ENCODE measurements at places on chromosomes 11 and 22.

GRCh38 chr22:38607680-38608079 lies 37.7 kb upstream of the DMC1 start:
- no peak for DNase-seq

- DNase-seq, result no peak
Measured at GRCh38 chr11:122983438-122984185, 2.0 kb upstream of the BSX start.

DNA sequence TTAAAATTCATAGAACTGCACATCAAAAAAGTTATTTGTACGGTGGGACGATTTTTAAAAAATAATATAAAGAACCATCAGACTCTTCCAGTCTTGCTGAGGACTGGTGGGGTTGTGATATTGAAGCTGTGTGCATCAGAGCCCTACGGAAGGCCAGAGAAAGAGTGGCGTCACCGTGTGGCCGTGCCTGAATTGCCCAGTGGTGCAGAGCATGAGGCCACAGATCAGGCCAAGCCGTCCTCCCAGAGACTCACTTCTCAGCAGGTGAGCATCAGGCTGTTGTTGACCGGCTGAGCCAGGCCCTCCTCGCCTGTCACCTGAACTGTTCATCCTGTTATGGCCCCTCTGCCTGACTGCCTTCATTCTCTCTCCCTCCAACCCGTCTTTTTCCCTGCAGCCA lies 1013.9 kb downstream of the TBC1D22A start:
- no peak for DNase-seq

DNA sequence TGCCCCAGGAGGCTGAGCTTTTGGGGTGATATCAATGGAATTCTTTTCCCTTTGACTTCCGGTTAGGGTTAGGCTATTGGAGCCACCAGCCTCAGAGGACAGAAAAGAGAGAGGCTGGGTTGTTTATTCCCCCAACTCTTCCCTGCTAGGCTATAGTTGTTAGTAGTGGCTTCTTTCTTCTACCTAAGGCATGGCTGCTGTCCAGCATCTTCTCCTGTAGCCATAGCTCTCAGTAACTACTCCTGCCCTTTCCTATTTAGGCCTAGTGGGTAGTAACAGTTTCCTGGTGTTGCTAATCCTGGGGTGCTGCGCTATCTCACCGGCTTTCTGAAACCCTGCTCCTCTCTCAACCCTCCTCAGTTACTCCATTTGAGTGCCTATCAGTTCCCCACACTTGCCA lies 184.9 kb downstream of the TENM4 start:
- DNase-seq, result no peak

GRCh38 chr22:43272869-43273318 lies 70.3 kb downstream of the SCUBE1 start:
- DNase-seq, result peak; percentile 41

GRCh38 chr11:79610678-79611077 lies 169.8 kb upstream of the TENM4 start:
- DNase-seq, result no peak

DNA sequence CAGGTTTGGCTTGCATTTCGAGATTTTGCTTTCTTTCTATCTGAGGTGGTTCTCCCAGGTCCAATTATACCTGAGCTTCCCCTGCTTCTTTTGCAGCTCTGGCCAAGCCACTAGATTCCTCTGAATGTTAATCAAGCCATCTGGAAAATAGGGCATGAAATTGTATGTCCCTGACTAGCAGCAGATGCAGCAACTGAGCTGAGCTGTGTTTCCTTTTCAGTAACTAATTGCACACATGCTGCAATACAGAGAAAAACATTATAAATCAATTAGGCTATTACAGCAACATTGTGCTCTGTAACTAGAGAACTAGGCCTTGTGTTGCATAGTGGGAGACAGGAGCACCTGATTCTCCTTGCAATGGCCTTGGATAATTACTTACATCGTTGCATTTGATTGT lies 408.3 kb downstream of the ETS1 start:
- DNase-seq, result no peak

GRCh38 chr11:126156814-126157213 lies 54.6 kb downstream of the RPUSD4 start:
- no peak for DNase-seq

DNA sequence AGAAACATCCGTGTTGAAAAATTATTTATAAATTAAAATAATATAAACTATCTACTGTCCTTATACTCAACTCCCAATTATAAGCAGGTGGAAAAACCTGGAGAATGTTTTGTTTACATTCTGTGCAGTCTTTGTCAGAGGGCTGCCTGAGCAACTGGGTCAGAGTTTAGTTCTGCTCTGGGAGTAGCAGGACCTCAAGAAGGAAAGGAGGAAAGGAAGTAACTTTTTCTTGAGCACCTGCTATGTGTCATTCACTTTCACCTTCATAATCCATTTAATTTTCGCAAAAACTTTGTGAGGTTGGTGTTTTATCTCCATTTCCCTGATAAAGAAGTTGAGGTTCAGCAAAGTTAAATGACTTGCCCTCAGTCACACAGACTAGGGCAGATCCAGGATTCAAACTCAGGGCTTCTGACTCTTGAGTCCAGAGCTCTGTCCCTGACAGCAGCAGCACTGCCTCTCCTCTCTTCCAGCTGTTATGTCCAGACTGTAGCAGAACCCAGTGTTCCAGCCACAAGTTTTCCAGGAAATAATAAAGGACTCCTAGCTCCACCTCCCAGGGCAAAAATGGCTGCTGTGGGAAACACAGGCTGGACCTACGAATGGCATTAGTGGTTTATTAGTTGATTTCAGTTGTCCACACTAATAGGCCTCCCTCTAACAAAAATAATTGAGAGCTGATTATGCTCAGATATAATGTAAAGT lies 6.4 kb downstream of the CD3E start:
- no peak for DNase-seq

DNA sequence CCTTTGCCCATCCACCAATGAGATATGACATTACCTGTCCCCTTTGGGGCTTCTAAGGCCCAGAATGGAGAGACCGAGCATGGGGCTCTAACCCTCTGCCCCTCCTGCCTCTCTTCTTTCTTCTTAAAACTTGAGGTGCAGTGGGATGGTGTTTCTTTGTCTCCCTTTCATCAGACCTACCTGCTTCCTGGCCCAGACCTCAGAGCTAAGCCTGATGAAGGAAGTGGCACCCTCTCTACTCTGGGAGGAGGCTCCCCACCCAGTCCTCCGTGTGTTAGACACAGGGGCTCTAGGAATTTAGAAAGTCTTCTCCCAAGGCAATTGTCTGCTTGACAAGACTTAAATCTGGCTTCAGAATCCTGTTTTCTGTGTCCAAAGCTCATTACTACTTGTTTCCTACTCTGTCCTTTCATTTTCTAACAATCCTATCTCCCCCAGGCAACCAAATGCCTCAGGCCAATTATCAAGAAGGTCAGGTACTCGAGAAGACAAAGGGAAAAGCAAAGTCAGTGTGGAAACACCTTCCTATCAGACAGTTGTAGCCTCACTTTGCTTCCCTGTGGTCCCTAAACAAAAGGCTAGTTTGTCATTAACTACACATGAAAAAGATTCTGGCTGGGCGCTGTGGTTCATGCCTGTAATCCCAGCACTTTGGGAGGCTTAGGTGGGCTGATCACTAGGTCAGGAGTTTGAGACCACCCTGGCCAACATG lies 20.3 kb upstream of the PARVA start:
- DNase-seq, result no peak

GRCh38 chr11:91932151-91932821 lies 292.3 kb upstream of the FAT3 start:
- no peak for DNase-seq

DNA sequence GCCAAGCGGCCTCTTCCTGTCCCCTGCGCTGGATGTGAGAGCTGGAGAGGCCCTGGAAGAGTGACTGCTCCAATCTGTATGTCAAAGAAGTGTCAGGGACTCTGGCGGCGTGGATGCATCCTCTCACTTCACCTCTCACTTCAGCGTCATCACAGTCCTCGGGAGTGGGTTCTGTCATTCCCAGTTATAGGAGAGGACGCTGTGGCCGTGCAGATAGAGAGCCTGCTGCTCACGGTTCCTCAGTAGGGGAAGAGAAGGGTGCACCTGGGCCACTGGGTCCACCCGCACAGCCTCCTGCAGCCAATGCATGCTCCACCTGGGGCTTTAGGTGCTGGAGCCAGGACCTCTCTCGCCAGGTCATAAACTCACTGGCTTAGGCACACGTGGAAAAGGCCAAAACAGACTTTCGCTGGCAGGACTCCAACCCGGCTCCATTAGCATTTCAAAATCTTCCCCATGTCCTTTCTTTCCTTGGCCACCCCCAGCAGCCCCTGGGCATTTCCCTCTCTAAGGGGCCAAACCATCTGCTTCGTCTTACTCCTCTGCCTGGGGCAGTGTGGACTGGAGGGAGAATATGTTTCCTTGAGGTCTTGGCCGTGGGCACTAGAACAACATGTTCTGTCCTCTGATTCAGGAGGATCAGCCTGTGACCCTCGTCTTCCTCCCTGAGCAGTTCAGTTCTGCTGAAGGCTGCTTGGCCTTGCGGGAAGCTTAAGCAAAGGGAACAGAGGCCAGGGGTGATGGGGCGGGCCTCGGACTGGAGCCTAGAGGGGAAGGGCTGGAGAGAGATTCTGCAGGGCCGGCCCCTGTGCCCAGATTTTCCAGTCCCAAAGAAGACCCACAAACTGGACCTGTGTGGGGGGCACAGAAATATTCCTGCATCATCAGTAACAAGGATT lies 57.8 kb downstream of the ST14 start:
- no peak for DNase-seq

DNA sequence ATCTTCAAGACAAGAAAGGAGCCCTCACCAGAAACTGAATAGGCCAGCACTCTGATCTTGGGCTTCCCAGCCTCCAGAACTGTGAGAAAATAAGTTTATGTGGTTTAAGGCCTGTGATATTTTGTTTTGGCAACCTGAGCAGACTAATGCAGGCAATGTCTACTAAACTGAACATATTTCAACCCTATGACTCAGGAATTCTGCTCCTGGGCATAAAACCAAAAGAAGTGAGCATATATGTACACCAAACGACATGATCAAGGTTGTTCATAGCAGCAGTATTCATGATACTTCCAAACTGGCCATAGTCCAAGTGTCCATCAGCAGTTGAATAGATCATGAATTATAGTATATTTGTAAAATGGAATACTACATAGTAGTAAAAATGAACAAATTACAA lies 29.0 kb downstream of the CSNK2A3 start:
- DNase-seq, result no peak

DNA sequence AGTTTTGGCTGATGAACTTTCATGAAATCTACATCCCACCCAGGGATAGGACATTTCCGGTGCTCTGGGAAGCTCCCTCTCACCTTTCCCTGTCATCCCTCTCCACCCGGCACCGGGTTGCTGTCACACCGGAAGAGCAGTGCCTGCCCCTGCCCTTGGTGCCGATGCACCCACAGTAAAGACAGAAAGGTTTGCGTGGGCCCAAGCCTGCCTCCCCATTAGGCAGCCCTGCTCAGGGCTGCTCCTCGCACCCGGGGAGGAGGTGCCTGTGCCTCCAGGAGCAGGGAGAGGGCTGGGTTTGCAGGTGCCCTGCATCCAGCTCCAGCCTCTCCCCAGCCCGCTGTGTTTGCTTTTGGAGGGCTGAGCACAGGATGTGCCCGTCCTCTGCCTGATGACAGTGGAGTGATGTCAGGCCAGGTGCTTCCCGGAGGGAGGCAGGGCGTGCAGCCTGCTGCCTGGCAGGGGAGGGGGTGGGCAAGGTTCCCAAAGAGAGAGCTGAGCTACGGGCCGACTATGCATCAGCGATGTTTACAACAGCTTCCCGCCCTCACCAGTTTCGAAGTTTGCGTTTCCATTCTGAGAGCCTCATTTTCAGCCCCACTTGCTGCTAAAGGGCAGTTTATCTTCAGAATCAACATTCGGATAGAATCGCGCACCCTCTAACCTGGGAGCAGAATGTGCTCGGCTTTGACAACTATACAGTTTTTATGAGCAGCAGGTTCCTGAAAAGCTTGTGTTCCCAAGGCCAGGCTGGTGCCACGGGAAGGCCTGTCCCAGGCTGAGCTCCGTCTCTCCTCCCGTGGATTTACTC lies 83.2 kb upstream of the CLDN5 start:
- DNase-seq, result no peak

DNA sequence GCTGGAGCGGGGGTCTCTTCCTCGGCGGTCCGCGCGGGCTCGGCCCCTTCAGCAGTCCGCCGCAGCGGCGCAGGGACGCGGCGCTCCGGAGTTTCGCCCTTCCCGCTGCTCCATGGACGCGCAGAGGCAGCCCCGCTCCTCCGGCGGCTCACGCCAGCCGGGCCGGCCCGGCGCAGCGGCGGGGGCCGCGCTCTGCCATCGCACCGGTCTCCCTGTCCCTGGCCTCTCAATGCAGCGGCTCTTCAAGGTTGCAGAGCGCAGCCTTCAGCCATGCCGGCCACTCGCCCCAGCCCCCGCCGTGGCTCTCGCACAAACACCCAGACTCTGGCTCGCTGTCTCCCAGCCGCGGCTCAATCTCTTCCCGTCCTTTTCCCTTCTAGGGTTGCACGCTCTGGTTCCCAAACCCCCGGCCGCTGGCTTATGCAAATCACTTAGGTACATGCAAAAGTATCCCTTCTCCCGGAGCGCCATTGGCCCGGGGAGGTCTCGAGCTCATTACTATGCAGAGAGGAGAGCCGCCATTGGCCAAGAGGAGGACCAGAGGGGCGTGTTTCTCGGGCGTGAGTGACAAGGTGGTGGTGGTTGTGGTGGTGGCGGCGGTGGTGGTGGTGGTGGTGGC lies at the start of gene LGR4:
Gene LGR4 (minus strand): TSS at position 393 of the 619 bp plus-strand sequence. CDS start 488 bp downstream, outside the sequence.
- peak; percentile 89 for DNase-seq

GRCh38 chr11:35336726-35337125 lies 82.6 kb downstream of the SLC1A2 start:
- DNase-seq, result no peak

- no peak for DNase-seq
Measured at GRCh38 chr11:61011950-61012736, 40.7 kb downstream of the CD6 start.

Measured in AG08396 (cell line).